ENCODE measurements at places on chromosomes 12 and 14.

GRCh38 chr14:34227834-34228649 is 234.0 kb downstream of the SPTSSA start:
- DNase-seq, result peak; percentile 8

DNA sequence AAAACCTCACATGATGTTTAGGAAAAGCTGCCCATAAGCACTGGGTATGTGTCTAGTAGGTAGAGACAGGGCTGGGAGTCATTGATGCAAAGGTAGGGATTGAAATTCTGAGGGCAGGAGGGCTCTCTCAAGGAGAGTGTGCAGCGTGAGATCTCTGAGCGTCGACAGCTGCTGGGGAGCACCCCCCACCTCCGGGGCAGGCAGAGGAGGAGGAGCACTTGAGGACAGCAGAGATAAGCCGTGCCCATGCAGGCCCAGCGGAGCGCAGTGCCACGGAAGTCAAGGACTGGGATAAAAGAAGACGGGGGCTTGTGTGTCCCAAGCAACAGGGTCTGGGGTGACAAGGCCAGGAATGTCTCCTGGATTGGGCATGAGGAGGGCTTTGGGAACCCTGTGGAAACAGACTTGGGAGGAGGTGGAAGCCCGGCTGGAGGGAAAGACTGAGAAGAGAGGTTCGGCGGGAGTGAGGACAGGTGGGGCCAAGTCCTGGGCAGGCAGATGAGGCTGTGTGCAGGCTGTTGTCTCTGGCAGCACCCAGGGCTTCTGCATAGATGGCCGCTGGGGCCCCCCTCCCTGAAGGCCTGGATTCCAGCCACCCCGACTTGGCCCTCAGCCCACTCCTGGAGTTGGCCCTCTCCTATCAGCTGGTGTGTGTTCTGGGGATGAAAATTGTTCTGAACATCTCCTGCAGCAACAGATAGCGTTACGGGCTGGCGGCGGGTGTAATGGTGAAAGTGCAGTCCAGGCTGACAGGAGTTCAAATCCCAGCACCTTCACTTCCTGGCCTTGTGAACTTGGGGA is 1.9 kb downstream of the CACNA2D4 start:
- no peak for DNase-seq

GRCh38 chr14:101603096-101603495 is 41.8 kb downstream of the DIO3 start:
- DNase-seq, result no peak

DNA sequence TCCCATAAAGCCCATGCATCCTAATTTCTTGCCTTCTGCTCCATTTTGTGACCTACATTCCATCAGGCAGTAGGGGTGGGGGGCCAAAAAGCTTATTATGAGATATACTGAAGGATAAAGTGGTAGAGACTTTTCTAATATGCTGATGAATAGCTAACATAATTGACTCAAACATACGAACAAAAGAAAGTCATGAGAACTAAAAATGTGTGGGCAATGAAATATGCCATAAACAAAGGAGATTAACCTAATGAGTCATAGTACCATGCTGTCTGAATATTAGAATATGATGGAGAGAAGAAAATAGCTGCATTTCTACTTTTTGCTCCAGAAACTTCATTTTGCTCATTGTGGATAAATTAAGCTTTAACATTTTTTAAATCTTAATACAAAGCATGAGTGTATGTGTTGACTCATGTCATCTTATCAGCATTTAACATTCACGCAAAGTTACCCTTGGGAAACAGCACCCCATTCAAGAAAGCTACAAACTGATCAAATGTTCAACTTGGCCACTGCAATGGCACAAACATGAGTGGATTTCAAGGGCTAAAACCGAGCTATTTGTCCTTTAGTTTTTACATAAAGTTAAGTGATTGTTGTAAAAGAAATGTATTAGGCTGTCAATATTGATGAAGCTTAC is 64.0 kb upstream of the DIO2 start:
- no peak for DNase-seq

DNA sequence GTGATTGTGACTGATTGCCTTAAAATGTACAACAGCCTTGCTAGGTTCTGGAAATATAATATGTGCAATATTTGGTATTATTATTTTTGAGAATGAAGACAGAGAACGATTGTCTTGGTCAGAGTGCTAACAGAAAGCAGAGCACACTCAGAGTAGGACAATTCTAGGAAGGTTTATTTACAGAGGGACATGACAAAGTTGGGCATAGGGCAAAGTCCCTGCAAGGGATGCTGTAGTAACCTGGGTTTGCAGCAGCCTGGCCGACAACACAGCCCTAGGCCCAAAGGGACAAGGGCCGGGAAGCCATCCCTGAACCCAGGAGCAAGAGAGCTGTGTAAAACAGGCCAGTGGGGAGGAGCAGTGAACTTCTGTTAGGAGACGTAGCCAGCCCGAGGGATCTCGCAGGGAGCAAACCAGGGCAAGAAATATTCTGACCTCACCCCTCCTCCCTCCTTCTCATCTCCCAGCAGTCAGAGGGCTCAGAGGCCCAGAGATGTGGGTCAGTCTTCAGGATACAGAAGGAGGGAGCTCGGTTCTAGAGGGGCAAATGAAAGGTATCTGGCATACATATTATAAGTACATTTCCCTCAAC is 51.0 kb upstream of the FERMT2 start:
- DNase-seq, result no peak

- no peak for DNase-seq
These were observed 100.6 kb downstream of the DACT1 start for GRCh38 chr14:58738189-58738836.

GRCh38 chr12:130990034-130990433 is 36.3 kb downstream of the ADGRD1 start:
- DNase-seq, result no peak

- DNase-seq, result no peak
These were observed 96.2 kb upstream of the PDE3A start for GRCh38 chr12:20272161-20272560.

- no peak for DNase-seq
These were observed 39.1 kb upstream of the DHRS7 start for GRCh38 chr14:60204104-60204842.

GRCh38 chr14:54716862-54717261 is 149.9 kb downstream of the SAMD4A start:
- DNase-seq, result no peak

DNA sequence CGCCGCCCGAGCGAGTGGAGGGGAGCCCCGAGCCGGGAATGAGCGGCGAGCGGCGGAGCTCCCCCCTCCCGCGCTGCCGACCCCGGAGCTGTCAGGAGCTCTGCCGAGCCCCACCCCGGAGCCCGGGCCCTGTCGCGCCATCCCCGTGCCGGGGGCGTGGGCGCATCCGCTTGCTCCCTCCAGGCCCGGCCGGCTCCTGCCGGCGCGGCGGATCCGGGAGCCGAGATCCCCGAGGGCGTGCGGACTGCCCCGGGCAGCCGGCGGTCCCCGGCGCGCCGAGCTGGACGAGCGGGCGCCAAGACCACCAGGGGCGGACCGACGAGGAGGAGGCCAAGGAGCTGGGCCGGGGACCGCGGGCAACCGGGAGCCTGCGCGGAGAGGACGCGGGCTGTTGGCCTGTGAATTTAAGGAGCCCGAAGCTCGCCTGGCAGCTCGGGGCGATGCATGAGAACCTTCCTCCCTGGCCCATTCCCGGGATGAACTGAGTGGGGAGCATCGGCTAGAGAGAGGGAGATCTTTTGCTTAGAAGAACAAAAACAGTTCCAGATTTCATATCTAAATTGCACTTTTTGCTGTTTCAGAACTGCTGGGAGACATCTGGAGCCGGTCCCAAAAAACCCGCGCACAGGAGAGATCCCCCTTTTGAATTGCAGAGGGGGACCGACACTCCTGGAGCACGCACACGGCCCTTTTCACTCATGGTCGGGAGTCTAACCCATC is 2.0 kb downstream of the PTHLH start:
- DNase-seq, result no peak

GRCh38 chr14:98008381-98009113 is 1211.4 kb downstream of the VRK1 start:
- DNase-seq, result no peak

DNA sequence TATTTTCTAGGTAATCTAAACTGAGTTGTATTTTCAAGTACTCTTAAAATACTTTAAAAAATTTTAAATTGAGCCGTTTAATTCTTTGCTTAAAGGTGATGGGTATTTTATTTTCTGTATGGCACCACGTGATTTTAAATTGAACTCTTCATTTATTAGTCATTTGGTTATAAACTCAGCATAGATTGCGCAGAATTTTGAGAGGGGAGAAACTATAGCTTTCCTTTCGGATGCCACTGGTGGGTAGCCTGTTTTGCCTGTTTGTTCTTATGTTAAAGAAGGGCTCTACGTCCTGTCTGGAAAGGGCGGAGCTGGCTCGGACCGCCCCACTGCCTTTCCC is 411 bp upstream of the STYX start:
- DNase-seq, result no peak

DNA sequence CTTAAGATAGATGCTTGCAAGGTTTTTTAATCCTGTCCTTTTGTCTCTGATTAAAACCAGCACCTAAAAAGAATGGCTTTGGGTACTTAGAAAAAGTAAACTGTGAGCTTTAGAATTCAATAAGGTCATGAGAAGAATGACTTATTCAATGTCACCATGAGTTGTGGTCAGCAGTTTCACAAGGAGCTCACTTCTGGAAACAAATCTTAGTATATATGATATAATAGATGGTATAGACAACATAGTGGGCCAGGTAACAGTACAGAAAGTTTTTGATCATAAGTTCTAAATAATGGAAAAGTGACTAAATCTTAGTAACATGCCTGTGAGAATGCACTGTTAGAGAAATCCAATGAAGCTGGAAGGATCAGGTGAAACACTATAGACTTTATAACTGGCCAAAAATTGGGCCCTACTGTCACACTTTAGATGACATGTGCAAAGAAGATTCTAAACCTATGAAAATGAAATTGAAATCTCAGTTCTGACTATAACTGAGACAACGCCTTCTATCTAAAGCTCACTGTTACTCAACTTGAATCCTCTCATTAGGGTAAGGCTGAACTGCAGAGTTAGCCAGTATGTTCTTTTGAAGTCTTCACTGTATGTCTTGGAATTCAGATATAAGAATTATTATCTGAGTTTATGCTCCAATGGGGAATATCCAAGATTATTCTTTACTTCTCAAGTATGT is 42.4 kb upstream of the RAD51AP1 start:
- DNase-seq, result no peak

GRCh38 chr12:120353556-120354317 is 15.2 kb downstream of the MSI1 start:
- no peak for DNase-seq

- no peak for DNase-seq
These were observed 292.9 kb downstream of the BMP4 start for GRCh38 chr14:53663709-53664108.

- DNase-seq, result no peak
These were observed 120.1 kb upstream of the CCND2 start for GRCh38 chr12:4153343-4153892.

GRCh38 chr12:92341065-92341668 is 195.5 kb upstream of the BTG1 start:
- no peak for DNase-seq

DNA sequence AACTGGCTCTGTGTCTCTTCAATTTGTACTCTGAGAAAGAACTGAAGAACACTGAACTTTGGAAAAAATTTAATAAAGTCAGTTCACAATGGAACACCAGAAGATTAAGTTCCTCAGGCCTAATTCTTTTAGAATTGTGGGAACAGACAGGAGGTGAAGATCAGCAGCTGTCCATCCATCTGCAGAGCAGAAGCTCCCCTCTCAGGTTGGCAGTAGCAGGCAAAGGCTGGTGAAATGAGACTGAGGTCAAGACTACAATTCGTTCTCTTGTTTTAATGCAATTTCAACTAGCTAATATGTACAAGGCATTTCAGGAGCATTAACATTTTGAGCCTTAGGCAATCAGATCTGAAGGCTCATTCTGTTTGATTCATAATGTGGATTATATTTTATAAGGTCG is 10.3 kb upstream of the TRHDE start:
- DNase-seq, result no peak

GRCh38 chr14:74601982-74602381 is 10.1 kb downstream of the LTBP2 start:
- DNase-seq, result no peak

- DNase-seq, result no peak
These were observed 457.7 kb upstream of the TMPO start for GRCh38 chr12:98057701-98058100.

DNA sequence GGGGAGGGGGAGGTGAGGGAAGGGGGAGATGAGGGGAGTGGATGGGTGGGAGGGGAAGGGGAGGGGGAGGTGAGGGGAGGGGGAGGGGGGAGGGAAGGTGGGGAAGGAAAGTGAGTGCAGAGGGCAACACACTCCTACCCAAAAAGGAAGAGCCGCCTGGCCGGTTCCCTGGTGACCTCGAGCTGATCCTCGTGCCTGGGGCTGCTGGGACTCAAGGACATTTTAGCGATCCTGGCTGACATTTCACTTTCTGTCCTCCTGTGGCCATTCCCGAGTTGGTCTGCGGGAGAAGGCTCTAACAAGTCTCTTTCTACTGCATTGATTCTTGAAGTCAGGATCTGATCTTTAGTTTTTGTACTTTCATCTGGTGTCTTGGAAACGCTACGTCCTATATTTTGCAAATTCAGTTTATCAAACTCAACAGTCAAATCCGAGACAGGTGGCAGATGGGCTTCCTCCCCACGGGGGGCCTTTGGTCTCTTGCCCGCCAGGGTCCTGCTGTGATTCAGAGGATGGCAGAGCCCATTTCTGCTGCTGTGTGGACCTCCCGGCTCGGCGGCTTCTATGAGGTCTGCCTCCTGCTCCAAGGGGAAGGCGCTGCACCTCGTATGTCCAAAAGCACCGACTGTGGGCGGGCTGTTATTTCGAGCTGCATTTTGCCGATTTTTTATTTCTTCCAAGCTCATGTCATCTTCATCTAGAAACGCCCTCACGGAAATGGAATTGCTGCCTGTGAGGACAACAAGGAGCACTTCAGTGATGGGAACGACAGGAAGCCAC is 19.1 kb downstream of the PGAM5 start:
- DNase-seq, result no peak

GRCh38 chr14:102570334-102570995 is 22.0 kb upstream of the RCOR1 start:
- DNase-seq, result no peak
